A549 treated with AZD2906 at 1 μM for 4 hours (cell line): ENCODE measurements at places on chromosomes 7 and 10. TPM values are rescaled to one million over a fixed set of nuclear protein-coding genes. Genes with fewer than 3 reads are reported as not detected.

Gene CCDC3
- 1.0 to 1.4 TPM (median 1.2 TPM) in 5 replicates for total RNA-seq

Gene GPR15LG
- total RNA-seq: not detected in 5 replicates

Gene TAS2R3
- not detected in 5 replicates for total RNA-seq

Gene CFAP70
- total RNA-seq: 0.17 to 0.31 TPM (median 0.22 TPM) in 5 replicates
